Upper lobe of right lung (tissue), 1 donor: ENCODE measurements at places on chromosomes 13 and 19. TPM values are rescaled to one million over a fixed set of nuclear protein-coding genes. Genes with fewer than 3 reads are reported as not detected.

RBM26 gene
- 42.0 TPM for total RNA-seq

ZNF441 gene
- total RNA-seq: 10.0 TPM

PDE4C gene
- 7.6 TPM for total RNA-seq

LGALS14 gene
- not detected for total RNA-seq

QPCTL gene
- total RNA-seq: 7.0 TPM

LRG1 gene
- total RNA-seq: 15.9 TPM

LHB gene
- not detected for total RNA-seq

CYP2A7 gene
- 1.7 TPM for total RNA-seq

F2RL3 gene
- 25.3 TPM for total RNA-seq

TEX101 gene
- not detected for total RNA-seq

ATP7B gene
- 5.8 TPM for total RNA-seq

ZNF490 gene
- 12.2 TPM for total RNA-seq

TJP3 gene
- total RNA-seq: 23.0 TPM

ACER1 gene
- not detected for total RNA-seq

PSG7 gene
- total RNA-seq: not detected

SPART gene
- total RNA-seq: 86.8 TPM

DACH1 gene
- 11.5 TPM for total RNA-seq

CCNE1 gene
- 0.55 TPM for total RNA-seq

KMT5C gene
- 11.7 TPM for total RNA-seq

KBTBD6 gene
- 5.7 TPM for total RNA-seq

SOX1 gene
- total RNA-seq: not detected

PINLYP gene
- total RNA-seq: 4.7 TPM

PVR gene
- total RNA-seq: 40.8 TPM

IFNL1 gene
- total RNA-seq: not detected

PTPRH gene
- not detected for total RNA-seq

LILRA1 gene
- 4.7 TPM for total RNA-seq

HS6ST3 gene
- not detected for total RNA-seq

NCCRP1 gene
- 0.46 TPM for total RNA-seq
